ENCODE measurements at places on chromosomes 4 and X.
A peak's percentile ranks its signal among the peaks of the same experiment; 100 is the strongest.

- DNase-seq, result no peak
These were observed 74.0 kb downstream of the ATG4A start for GRCh38 chrX:108165383-108166111.

DNA sequence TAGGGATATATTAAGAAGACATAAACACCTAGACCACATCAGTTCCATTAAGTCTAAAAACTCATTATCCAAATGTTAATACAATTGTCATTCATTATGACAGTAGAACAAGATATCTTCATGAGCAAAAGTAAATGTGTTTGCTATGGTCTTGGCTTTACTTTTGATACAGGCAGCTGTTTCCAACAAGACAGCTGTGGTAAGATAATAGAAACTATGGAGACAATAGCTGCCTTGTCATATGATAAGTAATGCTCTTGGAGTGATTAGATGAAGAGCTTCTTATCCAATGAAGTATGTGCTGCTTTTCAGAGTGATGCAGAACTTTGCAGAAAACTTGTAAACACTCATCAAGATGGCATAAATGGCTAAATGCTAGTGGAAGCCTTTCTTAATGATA is 1066.0 kb downstream of the FSTL5 start:
- DNase-seq, result no peak

GRCh38 chr4:24657768-24658617 is 73.6 kb upstream of the DHX15 start:
- peak; percentile 40 for DNase-seq

GRCh38 chr4:185263419-185263818 is 54.0 kb downstream of the SNX25 start:
- no peak for DNase-seq

DNA sequence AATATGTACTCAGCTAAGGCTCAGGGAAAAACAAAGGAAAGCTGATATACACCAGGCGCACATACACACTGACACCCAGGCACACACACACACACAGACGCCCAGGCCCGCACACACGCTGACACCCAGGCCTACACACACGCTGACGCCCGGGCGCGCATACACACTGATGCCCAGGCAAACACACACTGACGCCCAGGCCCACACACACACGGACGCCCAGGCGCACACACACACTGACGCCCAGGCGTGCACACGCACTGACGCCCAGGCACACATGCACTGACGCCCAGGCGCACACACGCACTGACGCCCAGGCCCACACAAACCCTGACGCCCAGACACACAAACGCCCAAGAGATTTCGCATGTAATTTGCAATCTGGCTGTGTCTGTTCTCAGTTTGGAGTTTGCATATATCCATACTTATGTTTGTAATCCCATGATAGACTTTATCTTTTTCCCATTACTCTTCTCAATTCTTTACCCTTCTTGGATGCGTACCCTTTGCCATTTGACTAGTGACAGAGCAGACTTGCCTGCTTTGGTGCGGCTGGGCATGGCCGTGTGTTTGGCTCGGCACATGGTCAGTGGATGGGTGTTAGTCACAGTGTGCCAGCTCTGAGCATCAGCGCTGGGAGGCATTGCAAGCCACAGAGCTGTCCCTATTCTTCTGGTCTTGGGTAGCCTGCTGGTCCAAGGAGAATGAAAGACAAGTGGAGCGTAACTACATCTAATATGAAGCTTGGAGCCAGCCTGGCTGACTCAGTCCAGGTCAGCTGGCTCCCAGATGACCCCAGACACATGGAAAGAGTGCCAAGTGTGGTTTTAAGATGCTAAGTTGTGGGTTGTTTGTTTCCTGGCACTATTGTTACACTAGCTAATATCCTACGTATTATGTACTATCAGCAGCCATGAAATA is 632.4 kb upstream of the ZFP42 start:
- DNase-seq, result no peak

DNA sequence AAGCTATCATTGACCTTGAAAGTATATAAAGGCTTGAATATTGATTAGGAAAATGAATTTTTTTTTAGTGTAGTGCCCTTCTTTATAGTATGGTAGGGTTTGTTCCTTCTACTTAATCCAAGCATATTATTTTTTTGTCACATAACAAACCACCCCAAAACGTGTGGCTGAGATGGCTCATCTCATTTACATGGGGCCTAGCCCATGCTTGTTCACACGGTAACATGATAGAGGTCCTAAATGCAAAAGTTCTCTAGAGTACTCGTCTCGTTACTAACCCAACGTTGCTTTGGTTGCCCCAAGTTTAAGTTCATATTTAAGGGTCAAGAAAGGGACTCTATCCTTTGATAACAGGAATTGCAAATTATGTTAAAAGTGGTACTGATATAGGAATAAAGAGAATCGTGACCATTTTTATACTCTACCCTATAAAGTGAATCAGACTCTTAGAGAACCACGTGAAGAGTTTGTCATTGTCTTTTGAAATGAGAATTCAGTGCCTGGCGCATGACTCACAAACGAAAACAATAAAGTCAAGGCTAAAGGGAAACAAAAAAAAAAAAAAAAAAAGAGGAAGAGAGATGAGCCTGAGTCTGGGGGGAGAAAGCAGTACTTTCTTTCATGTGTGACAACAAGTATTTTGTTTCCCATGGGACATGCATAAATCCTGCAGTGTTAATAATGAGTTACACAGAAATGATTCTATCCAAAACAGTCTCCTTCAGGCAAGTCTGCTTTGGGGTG is 402.8 kb upstream of the NWD2 start:
- no peak for DNase-seq

DNA sequence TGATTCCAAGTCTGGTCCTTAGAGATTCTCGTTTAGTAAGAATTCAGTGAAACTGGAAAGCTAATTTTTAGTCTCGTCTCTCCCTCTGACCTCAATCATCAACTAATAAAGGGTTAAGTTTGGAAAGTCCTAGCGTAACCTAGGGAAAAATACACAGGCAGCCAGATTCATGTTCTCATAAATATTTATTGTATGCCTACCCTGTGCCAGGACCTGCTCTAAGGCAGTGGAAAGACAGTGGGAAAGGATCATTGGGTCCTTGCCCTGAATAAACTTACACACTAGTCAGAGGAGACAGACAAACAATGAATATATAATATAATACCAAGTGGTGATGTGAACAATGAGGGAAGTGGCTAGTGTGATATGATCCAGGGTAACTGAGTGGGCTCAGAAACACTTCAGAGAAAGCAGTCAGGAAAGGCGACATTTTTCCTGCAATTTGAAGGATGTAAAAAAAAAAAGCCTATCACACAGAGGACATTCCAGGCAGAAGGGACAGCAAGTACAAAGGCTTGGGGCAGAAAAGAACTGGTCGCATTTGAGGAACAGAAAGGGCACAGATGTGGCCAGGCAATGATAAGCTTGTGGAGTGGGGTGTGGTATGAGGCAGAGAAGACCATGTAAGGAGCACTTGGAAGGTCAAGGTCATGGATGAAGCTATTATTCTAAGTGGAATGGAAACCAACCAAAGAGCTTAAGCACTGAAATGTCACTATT is 128.8 kb downstream of the AMELX start:
- DNase-seq, result no peak

Data from Caco-2 (cell line).